ENCODE measurements at places on chromosomes 16 and 17. TPM values are rescaled to one million over a fixed set of nuclear protein-coding genes. Genes with fewer than 3 reads are reported as not detected.

Gene HSF5
- 0.16 TPM for total RNA-seq

DNA sequence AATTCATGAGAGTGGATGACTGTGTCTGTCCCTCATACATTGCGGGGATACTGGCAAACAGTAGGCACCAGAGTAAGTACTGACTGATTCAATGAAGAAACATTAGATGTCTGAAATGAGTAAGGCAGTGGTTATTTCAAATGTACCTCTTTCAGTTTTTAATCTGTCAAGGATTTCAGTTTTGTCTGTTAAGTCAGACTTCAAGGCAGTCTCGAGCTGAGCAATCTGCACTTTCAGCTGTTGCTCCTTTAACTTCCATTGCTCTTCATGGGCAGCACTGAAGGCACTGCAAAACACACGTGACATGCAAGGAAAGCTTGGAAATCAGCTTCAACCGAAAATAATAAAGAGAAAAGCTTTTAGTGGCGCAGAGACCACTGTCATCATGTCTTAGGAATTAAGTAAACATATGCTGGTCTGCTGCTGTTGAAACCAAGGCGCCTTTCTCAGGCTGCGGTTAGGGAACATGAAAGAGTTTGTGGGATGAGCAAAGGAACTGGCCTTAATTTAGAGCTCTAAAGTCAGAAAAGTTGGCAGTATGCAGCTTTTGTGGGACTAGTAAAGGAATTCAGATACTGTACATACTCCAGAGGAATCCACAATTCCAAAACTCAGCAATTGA is 38.8 kb downstream of the RPGRIP1L start:
- peak; percentile 94 for DNase-seq

DNA sequence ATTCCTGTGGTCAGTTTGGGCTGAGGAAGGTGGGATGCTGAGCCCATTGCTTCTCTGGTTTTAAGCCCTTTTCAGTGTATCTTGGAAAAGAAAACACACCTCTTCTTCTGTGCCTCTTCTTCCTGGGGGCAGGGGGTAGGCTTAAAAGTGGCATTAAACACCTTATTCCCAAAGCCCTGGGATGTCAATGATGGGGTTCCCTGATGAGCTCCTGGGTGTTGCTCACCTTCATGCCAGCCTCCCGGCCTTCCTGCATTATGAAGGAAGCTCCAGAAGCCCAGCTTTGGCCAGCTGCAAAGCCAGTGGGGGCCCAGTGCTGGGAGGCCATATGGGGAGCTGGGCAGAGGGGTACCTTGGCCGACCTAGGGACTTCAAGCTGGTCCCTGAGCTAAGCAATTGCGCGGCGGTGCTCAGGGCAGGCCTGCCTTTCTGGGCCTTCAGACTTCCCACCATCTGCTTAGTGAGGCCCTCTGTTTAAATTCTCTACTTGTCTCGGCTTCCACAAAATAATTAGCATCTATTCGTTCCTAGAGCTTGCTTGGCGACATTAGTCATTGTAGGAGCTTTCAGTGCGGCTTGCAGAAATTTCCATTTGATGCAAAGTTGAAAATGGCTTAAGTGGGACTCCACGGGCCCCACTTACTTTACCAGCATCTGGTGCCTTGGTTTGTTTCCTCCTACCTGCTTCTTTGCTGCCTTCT is 121.7 kb upstream of the NLRP1 start:
- no peak for DNase-seq

Gene TBC1D28
- total RNA-seq, result not detected

Gene STXBP4
- total RNA-seq, result 32.0 TPM

Gene IL21R
- 0.54 TPM for total RNA-seq

GRCh38 chr16:8998108-8998507 is 34.4 kb upstream of the USP7 start:
- DNase-seq, result peak; percentile 56

DNA sequence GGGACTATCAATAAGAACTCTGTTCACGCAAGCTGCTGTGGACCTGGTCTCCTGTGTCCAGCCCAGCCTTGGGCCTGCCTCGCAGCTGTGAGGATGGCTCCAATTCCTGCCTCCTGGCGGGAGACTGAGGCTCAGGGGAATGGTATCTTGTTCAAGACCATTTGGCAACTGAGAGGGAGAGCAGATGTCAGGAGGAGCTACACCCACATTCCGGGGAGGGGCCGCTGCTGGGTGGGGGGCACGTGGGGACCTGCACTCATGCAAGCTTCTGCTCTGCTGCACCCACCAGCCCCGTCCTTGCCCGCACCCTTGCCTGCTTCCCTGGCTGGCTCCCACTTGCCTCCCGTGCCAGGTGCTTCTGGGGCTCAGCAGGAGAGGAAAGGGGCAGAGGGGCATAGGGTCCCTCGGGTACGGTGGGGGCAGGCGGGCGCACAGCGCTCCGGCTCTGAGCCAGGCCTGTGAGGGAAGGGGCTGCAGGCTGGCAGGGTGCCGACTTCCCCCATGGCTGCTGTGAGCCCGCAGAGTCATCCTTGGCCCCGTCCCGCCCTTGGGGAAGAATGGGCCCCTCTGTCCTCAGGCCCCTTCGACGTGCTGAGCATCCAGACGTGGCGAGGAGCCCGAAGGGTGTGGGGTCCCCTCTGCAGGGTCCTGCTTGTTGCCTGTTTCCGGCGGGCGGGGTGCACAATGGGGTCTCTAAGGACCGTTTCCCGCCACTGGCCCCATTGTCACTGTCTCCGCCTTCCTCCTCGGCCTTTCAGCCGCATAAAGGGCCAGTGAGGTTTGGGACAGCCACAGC is 2.7 kb downstream of the METRN start:
- no peak for DNase-seq

DNA sequence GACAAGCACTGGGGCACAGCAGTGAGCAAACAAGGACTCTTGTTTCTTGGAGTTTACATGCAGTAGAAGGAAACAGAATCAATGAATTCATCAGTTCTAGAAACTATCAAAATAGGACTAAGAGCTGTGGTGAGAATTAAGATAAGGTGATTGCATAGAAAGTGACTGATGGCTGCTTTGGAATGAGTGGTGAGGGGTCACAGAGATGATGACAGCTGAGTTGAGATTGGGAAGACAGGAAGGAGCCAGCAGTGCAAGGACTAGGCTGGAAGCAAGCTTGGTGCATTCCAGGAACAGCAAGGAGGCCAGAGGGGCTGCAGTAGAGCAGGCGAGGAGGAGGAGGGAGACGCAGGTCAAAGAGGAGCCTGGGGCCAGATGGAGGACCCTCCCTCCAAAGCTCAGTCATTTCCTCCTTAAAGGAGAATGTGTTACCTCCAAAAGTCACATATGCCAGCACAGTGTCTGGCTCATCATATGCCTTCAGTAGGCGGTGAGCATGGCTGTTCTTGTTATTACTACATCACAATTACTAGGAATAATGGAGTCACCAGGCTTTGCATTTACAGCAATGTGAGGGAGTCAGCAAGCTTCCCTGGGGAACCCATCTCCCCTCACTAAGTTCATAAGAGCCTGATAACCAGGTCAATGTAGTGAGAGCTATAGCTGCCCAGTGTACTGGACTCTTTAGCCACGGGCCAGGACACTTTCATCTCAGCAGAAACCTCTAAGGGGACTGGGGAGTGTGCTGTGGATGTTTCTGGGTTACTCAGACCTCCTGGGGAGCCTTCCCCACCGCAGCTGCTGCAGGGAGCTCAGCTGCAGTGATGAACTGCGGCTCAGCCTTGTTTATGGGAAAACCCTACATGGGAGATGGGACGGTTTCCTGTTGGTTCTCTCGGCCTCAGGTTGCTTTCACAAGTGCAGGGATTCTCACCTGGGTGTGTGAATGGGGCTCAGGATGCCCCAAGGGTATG is 157.2 kb downstream of the SEC14L1 start:
- no peak for DNase-seq

DNA sequence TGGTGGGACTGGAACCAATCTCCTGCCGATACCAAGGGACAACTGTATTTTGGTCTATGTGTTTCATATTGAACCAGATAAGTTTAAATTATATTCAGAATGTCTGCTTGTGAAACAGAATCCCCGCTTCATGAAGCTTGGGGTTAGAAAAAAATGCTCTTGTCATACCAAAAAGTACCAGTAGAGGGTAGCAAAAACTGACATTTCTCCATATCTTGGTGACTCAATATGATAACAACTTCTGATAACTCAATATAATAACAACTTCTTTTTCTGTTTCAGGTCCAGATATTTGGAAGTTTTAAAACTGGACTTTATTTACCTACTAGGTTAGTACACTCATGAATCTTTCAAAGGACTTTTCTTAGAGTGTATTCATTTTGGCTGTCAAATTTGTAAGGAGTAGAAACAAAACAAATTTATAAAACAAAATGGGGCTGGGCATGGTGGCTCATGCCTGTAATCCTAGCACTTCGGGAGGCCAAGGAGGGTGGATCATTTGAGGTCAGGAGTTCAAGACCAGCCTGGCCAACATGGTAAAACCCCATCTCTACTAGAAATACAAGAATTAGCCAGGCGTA is 52.3 kb upstream of the ADCY7 start:
- DNase-seq, result peak; percentile 78

DNA sequence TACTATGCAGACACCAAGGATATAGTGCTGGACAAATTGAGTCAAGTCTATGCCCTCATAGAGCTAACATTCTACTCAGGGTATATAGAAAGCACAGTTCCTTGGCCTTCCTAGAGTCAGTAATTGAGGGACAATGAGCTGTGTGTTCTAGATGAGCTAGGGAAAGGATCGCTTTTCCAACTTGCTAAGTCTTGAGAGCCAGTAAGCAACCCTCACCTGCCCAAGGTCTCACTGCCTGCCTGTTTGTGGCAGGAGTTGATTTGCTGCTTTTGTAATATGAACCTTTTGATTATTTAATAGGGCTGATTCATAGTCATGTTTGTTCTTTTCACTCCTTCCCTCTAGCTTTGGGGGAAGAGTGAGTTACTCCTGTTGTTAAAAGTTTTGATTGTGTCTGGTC is 6.5 kb downstream of the DDX42 start:
- no peak for DNase-seq

DNA sequence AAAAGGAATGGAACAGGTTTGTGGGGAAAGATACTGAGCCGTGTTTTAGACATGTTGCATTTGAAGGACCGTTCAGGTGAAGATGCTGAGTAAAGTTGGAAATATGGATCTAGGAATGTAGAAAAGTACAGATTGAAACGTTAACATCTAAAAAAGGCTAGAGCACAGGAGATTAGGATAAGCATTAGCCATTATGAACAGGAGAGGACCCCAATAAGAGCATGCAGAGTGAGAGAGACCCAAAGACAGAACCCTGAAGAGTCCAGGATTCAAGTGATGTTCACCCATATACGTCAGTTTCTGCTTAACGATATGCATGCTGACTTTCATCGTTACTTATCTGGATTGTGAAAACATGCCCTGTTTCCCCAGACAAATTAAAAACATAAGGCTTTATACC is 140.5 kb downstream of the STX8 start:
- no peak for DNase-seq

Gene DHX58
- total RNA-seq, result 24.3 TPM

- peak; percentile 21 for DNase-seq
These were observed 78.5 kb downstream of the MRC2 start for GRCh38 chr17:62705778-62706597.

DNA sequence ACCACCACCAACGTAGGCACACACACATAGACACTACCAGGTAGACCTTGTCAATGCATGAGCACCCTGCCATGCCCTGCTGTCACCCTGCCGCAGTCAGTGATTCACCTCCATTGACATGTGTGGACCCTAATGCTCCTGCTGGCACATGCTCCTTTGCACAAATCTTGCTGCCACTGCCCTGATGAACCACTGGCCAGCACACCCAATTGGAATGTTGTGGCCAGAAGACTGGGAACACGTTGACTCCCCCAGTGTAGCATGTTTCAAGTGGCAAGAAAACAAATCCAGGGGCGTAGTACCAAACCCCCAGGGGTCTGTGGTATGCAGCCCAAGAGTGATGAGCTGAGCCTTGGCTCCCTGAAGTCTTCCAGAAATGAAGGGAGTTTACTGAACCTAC is 486.4 kb upstream of the KIF2B start:
- DNase-seq, result no peak

Gene KRTAP16-1
- not detected for total RNA-seq

GRCh38 chr16:58393138-58393504 is 850 bp downstream of the GINS3 start:
- peak; percentile 35 for DNase-seq

- no peak for DNase-seq
These were observed 87.9 kb downstream of the MSI2 start for GRCh38 chr17:57344261-57344660.

DNA sequence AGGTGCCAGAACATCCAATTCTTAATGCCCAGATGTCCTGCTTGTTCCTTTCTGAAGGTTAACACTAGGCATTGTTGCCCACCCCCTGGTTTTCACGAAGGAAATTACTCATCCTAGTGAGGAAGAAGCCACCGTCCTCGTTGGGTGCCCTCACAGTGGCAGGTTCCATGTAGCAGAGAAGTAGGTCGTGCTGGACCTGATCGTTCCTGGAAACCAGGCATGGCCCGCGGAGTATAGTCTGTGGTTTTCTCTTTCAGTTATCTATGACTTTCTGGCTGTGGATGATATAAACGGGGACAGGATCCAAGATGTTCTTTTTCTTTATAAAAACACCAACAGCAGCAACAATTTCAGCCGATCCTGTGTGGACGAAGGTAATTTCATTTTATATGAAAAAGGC is 16.5 kb downstream of the RGS11 start:
- no peak for DNase-seq

Gene KRTAP3-2
- not detected for total RNA-seq

- peak; percentile 78 for DNase-seq
These were observed 44.0 kb downstream of the TUBD1 start for GRCh38 chr17:59848778-59849177.

DNA sequence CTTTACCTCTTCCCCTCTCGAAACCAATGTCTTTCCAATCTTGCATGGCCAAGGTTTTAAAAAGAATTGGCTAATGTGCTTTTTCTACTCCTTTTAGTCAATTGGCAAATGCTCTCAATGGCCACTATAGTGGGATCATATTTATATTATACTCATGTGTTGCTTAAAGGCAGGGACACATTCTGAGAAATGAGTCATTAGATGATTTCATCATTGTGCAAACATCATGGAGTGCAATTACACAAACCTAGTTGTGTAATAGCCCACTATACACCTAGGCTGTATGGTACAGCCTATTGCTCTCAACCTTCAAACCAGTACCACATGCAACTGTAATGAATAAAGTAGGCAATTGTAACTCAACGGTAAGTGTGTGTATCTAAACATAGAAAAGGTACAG is 180.9 kb downstream of the HS3ST3A1 start:
- DNase-seq, result peak; percentile 82

- no peak for DNase-seq
These were observed 644 bp upstream of the RHBDF2 start for GRCh38 chr17:76501827-76502307.

Gene SLFN14
- not detected for total RNA-seq

Gene TMEM204
- 5.0 TPM for total RNA-seq

- DNase-seq, result no peak
These were observed 48.3 kb downstream of the TBC1D16 start for GRCh38 chr17:79987187-79987934.

Gene COX6A2
- total RNA-seq, result not detected

Gene TEX19
- not detected for total RNA-seq

GRCh38 chr16:11342021-11342855 is 3.0 kb upstream of the RMI2 start:
- DNase-seq, result no peak

Gene XYLT1
- total RNA-seq, result 32.7 TPM

- no peak for DNase-seq
These were observed 297 bp downstream of the TBC1D10B start for GRCh38 chr16:30369938-30370455.

Gene UBE2I
- 39.8 TPM for total RNA-seq

GRCh38 chr16:62060089-62060488 is 23.9 kb upstream of the CDH8 start:
- no peak for DNase-seq
